ENCODE measurements at places on chromosomes 7 and 10.

GRCh38 chr10:98033515-98033914 lies 3.1 kb upstream of the CRTAC1 start:
- no peak for DNase-seq

- no peak for DNase-seq
These were observed 32.7 kb upstream of the ZNF438 start for GRCh38 chr10:31064348-31064747.

GRCh38 chr7:25031007-25031406 lies 51.0 kb upstream of the OSBPL3 start:
- DNase-seq = no peak

DNA sequence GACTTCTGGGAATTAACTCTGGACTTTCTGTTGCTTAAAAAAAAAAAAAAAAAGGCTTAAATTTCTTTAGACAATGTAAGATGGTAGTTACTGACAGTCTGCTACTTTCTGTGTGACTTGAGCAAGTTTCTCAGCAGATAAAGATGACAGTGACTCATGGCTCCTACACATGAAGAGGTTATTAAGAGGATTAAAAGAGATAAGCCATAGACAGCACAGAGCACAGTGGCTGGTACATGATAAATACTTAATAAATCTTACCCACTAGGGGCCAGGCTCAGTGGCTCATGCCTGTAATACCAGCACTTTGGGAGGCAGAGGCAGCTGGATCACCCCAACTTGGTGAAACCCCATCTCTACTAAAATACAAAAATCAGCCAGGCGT lies 174.8 kb downstream of the JAZF1 start:
- DNase-seq = no peak

GRCh38 chr10:46294641-46295220 lies 7.9 kb downstream of the ANTXRL start:
- DNase-seq = peak; percentile 42

- no peak for DNase-seq
These were observed 4.3 kb upstream of the ADD3 start for GRCh38 chr10:110003524-110003885.

GRCh38 chr10:75547391-75548298 lies 116.2 kb downstream of the LRMDA start:
- DNase-seq = no peak

GRCh38 chr7:44646176-44646920 lies 39.9 kb downstream of the OGDH start:
- no peak for DNase-seq

DNA sequence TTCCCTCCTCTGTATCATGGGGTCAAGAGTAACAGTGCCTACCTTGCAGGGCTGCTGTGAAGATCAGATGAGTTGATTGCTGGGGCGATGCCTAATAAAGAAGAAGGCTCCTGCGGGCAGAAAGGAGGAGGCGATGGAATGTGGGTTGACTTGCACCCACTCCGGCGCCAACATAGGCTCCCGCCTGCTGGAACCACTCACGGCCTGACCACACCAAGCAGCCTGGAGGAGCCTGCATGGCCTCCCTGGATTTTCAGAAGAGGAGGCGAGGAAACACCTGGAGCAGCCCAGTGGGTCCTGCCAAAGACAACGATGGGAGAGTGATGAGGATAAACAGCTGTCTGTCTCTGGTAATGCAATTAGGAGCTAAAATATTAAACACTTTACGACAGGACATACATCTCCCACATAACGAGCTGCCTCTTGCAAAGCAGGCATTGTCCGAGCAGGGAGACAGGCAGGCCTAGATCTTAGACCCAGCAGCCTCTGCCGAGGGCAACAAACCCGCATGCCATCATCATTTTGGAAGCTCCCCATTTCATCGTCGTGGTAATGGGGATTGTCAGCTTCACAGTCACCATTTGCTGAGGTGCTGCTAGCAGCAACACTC lies 302.9 kb upstream of the ZMIZ1 start:
- DNase-seq = no peak

DNA sequence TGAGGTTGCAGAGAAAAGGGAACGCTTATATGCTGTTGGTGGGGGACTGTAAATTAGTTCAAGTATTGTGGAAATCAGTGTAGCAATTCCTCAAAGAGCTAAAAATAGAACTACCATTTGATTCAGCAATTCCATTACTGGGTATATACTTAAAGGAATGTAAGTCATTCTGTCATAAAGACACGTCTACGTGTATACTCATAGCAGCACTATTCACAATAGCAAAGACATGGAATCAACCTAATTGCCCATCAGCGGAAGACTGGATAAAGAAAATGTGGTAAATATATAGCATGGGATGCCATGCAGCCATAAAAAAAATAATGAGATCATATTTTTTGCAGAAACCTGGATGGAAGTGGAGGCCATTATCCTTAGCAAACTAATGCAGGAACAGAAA lies 100.0 kb upstream of the NPSR1 start:
- no peak for DNase-seq

GRCh38 chr7:90180011-90180585 lies 25.8 kb downstream of the STEAP1 start:
- no peak for DNase-seq

DNA sequence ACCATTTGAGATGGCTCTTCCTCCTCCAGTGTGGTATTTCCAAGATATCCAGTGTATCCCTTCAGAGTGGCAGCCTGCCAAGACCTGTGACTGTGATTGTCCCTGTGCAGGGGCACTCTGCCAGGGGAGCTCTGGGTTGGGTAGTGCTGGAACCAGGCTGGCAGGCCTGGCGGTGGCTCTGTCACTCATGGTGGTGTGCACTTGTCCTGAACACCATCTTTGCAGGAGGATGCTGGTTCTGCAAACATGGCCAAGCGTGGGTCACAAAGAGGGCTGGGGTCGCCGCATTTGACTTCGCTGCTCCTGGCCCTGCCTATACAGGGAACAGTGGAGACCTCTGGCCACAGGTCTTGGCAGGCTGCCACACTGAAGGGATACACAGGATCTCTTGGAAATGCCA lies 205.2 kb downstream of the PRPF18 start:
- peak; percentile 83 for DNase-seq

DNA sequence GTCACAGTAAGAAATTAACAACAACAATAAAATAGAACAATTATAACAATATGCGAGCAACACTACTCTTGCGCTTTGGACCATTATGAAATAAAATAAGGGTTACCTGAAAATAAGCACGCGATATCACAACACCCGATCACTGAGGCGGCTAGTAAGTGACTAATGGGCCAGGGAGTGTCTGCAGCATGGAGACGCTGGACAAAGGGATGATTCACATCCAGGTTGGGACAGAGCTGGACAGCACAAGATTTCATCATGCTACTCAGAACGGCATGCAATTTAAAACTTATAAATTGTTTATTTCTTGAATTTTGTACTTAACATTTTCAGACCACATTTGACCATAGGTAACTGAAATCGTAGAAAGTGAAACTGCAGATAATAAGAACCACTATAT lies 15.6 kb downstream of the HIBADH start:
- DNase-seq = no peak

DNA sequence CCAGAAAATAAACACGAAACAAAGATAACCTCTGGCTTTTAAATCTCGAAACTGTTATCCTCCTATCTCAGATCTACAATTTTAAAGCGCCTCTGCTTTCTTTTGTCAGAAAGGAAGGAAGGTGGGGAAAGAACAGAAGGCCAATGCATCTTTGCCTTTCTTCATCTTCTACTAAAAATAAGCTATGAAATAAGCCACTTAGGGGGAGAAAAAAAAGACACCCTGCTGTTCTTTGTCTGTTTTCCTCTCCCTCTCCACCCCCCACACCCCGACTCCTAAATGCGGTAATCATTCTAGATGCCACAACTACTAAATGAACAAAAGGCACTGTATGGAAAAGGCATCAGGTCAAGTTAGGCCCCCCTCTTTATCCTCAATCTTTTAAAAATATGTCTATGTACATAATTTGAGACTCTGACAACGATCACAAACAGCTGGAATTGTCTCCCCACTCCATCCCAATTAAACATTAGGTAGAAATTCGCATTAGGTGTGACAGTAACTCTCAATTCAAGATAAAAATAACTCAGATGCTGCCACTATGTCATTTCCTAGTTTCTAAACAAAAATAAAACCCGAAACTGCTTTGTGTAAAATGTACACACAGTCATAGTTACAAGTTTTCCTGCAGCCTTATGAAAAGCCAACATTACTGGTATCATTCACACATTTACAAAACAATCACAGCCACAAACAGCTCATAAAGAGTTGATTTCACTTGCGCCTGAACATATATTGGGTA lies 2.4 kb downstream of the UBE2H start:
- no peak for DNase-seq

DNA sequence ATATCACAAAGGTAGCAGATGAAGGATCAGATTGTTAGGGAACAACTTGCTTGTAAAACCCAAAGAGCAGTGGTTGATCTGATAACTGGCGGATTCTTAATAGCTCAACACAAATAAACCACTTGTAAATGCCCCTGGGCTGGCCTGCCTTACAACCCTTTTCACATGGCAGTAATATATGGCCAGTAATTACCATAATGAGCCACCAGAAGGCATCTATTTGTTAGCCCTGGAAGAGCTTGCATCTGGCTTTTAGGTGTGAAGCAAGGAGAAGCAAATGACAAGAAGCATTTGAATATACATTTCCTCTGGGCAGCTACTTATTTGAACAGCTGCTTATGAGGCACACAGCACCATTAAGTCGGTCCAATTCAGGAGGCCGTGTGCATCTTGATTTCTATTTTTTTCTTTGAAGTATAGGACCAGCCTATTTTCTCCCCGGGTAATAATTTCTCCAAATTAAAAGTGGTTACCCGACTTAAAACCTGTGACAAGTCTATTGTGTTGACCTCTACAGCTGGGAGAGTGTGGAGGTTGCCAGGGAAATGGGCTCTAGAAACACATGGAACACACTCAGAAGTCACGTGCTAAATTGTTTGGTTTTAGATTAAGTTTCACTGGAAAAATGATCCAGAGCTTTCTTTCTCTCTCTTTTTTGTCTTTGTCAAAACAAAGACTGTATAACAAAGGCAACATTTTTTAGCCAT lies 113.4 kb downstream of the SEM1 start:
- DNase-seq = no peak

GRCh38 chr7:779480-779879 lies 52.4 kb upstream of the PRKAR1B start:
- no peak for DNase-seq

- DNase-seq = no peak
These were observed 1195.8 kb downstream of the SORCS1 start for GRCh38 chr10:105968666-105969065.

- no peak for DNase-seq
These were observed 339.8 kb downstream of the SEMA3D start for GRCh38 chr7:84847038-84847437.

- no peak for DNase-seq
These were observed 71.8 kb downstream of the OSBPL3 start for GRCh38 chr7:24908166-24908565.

GRCh38 chr7:101100858-101101847 lies 15.9 kb downstream of the TRIM56 start:
- DNase-seq = no peak
